ENCODE measurements at places on chromosomes 3 and 15. TPM values are rescaled to one million over a fixed set of nuclear protein-coding genes. Genes with fewer than 3 reads are reported as not detected.
A peak's percentile ranks its signal among the peaks of the same experiment; 100 is the strongest.

DNA sequence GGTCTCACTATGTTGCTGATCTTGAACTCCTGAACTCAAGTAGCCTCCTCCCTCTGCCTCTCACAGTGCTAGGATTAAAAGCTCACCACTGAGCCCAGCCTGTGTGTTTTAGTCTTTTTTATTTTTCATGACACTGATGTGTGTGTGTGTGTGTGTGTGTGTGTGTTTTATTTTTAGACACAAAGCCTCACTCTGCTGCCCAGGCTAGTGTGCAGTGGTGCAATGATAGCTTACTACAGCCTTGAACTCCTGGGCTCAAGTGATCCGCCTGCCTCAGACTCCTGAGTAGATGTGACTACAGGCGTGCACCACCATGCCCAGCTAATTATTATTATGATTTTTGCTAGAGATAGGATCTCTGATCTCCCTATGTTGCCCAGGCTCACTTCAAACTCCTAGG is 23.3 kb upstream of the CTSH start:
- DNase-seq = no peak
- no peaks in the 10 kb centered on the region for H3K36me3 ChIP-seq
- H3K27me3 ChIP-seq = no peaks in the 10 kb centered on the region

GRCh38 chr15:39925112-39925842 is 5.2 kb upstream of the GPR176 start:
- no peak for DNase-seq
- no peak overlapping the region for H3K4me3 ChIP-seq
- no peaks in the 10 kb centered on the region for H3K36me3 ChIP-seq
- H3K27ac ChIP-seq = no peak overlapping the region
- peaks cover 3% of the 10 kb centered on the region for H3K4me1 ChIP-seq

DNA sequence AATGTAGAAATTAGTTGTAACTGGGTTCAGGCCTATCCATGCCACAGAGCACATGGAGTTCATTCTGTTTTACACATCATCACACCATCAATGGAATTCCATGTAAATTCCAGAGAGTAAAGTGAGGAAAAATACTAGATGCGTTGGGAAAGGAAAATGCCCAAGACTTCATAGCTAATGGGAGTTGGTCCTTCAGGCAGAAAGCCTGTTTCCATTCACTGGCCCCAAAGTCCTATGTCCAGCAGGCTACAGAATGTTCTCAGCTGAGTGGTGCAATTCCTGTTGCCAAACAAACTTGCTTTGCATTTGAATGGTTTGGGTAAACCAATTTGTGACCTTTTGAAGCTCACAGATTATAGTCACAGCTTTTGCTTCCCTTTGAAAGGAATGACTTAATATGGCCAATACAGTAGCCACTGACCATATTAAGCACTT is 164.6 kb upstream of the PFN2 start:
- no peak overlapping the region for H3K27ac ChIP-seq
- no peak for DNase-seq

GOLGA8N gene
- 1.6 TPM for polyA plus RNA-seq

GRCh38 chr3:151318991-151319390 is 2.4 kb upstream of the GPR87 start:
- no peaks in the 10 kb centered on the region for H3K36me3 ChIP-seq
- H3K4me3 ChIP-seq = no peak overlapping the region
- no peaks in the 10 kb centered on the region for H3K4me1 ChIP-seq
- no peak for DNase-seq

- peaks cover 4% of the 10 kb centered on the region for H3K27me3 ChIP-seq
- DNase-seq = peak; percentile 32
- H3K4me1 ChIP-seq = peaks cover 11% of the 10 kb centered on the region
- H3K4me3 ChIP-seq = no peak overlapping the region
- no peaks in the 10 kb centered on the region for H3K36me3 ChIP-seq
These were observed 277.3 kb upstream of the NR2F2 start for GRCh38 chr15:96053031-96053780.

SLC7A14 gene
- polyA plus RNA-seq = not detected

DNA sequence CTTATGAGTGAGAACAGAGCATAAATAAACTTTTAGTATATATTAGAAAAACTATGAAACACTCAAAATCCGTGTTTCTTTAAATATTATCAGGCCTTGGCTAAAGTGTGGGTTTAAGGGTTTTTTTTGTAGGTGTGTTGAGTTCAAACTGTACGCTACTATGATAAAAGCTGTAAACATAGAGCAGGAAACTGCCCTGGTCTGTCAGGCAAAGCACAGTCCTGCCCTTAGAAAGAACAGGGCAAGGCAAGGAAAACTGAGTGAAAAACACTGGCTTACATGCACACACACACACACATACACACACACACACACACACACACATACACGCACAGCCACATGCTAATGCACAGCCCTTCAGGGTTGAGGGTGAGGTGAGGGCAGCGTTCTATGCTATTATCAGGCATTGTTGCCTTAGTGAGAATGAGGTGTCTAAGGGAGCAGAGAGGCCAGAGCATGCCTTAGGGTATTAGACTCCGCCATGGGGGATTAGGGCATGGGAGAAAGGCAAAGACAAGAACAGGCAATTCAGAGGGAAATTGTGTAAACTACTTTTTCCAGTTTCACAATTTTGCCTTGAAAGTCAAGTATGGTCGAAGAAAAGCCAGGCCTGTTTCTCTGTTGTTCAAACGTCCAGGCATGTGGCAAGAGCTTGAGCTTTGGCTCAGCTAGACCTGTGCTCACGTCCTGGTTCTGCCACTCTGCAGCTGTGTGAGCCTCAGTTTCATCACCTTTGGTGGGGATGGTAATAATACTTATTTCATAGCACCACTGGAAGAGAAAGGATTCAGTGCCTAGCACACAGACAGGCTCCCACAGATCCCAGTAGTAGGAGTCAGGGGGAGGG is 36.3 kb upstream of the TPM1 start:
- H3K4me1 ChIP-seq = peaks cover 21% of the 10 kb centered on the region
- no peaks in the 10 kb centered on the region for H3K27me3 ChIP-seq
- H3K27ac ChIP-seq = no peak overlapping the region
- no peak overlapping the region for H3K4me3 ChIP-seq
- peak; percentile 57 for DNase-seq

GRCh38 chr15:70575231-70576226 is 187.8 kb downstream of the UACA start:
- no peaks in the 10 kb centered on the region for H3K36me3 ChIP-seq
- H3K27ac ChIP-seq = no peak overlapping the region
- no peak overlapping the region for H3K4me3 ChIP-seq
- DNase-seq = peak; percentile 48
- peaks cover 15% of the 10 kb centered on the region for H3K4me1 ChIP-seq

GRCh38 chr3:149018247-149018646 is 26.9 kb downstream of the GYG1 start:
- H3K36me3 ChIP-seq = no peaks in the 10 kb centered on the region
- no peak for DNase-seq
- H3K4me1 ChIP-seq = no peaks in the 10 kb centered on the region
- no peaks in the 10 kb centered on the region for H3K27me3 ChIP-seq
- H3K4me3 ChIP-seq = no peak overlapping the region
- no peak overlapping the region for H3K27ac ChIP-seq

DNA sequence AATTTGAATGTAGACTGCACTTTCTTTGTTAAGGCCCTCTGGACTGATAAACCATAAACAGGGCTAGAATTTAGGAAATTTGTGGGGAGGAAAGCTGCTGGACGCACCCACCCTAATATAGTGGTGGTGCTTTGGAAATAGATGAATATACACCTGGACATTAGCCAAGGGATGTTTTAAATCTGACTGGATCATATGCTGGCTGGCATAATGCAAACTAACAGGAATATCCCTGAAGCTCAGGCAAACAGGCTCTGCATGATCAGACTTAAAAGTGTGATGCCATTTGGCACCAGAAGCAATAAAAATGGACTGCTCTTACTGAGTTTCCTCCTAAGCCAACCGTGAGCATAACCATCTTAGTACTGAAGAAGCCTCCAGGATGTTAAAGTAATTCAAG is 465.8 kb upstream of the ROBO1 start:
- H3K4me1 ChIP-seq = no peaks in the 10 kb centered on the region
- no peak overlapping the region for H3K27ac ChIP-seq
- no peak overlapping the region for H3K4me3 ChIP-seq
- no peak for DNase-seq
- no peaks in the 10 kb centered on the region for H3K36me3 ChIP-seq

- no peak for DNase-seq
- no peak overlapping the region for H3K4me3 ChIP-seq
- H3K4me1 ChIP-seq = peaks cover 3% of the 10 kb centered on the region
- no peaks in the 10 kb centered on the region for H3K36me3 ChIP-seq
- no peak overlapping the region for H3K27ac ChIP-seq
These were observed 31.0 kb downstream of the ESYT3 start for GRCh38 chr3:138465451-138465850.

TICRR gene
- polyA plus RNA-seq = 4.1 TPM

All from small intestine (tissue), 16 donors.